ENCODE measurements at places on chromosomes 7 and 10.

DNA sequence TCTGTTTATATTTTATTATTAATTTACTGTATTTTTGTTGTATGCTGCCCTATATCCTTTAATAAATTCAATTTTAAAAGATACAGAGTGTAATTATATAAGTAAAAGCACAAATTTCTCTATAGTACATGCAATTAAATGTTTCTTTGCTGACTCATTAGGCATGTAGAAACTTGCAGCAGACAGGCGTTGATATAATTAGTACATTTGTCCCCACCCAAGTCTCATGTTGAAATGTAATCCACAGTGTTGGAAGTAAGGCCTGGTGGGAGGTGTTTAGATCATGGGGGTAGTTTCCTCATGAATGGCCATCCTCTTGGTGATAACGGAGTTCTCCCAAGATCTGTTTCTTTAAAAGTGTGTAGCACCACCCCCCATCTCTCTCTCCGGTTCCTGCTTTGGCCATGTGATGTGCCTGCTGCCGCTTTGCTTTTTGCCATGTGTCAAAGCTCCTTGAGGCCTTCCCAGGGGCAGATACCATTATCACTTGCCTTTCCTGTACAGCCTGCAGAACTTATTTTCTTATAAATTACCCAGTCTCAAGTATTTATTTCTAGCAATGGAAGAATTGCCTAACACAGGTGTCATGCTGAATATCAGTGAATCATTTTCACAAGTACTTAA lies 63.7 kb downstream of the TSPAN12 start:
- no peaks in the 10 kb centered on the region for H3K27me3 ChIP-seq
- no peaks in the 10 kb centered on the region for H3K4me1 ChIP-seq
- no peak for DNase-seq
- H3K27ac ChIP-seq, result no peak overlapping the region

DNA sequence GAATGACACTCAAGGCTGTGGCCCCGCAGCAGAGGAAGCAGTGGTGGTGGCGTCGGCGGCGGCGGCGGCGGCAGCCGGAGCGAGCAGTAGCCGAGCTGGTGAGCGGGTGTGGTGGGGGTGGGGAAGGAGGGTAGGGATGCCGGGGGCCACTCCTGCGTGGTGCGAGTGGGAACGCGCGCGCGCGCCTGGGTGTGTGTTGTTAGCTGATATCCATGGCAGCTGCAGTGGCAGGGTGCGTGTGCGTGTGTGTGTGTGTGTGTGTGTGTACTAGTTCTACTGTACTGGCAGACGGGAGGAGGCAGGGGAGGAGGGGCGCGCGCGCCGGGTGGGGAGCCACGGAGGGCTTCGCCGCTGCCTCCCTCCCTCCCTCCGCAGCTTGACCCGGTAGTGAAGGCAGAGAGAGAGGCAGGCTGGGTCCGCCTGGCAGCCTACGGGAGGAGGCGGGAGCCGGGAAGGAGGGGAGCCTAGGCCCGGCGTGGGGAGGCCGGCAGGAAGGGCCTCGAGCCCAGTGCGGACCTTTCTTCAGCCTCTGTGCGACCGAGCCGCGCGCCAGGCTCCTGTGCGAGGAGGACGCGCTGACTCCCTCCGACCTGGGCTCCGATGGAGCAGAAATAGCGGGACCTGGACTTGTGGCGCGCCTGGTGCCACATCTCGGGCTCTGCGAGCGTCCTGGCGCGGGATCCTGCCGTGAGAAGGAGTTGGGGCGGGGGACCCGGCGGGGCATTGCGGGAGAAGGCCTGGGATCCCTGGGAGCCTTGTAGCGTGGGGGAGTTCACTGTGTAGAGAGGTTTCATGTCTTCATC lies at the start of gene MAGI2:
Gene MAGI2 (minus strand): TSS at position 110 of the 803 bp plus-strand sequence. CDS start 347 bp downstream, outside the sequence.
- peak; percentile 59 for DNase-seq
- peak within 1 kb of the TSS; percentile 64 for H3K4me3 ChIP-seq
- peaks cover 6% of the 10 kb centered on the region for H3K4me1 ChIP-seq
- H3K36me3 ChIP-seq, result no peaks in the 10 kb centered on the region

DNA sequence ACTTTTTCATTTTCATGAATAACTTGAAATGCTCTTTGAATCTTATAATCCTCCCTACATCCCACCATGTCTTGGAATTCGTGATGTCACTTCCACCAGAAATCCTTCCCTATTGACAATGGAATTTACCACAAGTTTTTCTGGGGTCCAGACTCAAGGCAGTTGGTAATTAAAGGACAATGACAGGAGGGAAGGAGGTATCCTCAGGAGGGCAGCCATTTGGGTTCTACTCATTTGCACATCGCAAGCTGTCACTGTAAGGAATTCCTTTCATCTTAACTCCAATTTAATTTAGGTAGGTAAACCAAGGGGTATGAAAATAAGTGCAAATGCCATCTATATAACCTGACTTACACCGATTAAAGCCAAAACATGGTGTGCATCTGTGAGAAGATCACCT lies 21.9 kb downstream of the LRRC17 start:
- H3K4me1 ChIP-seq, result no peaks in the 10 kb centered on the region
- DNase-seq, result no peak
- no peaks in the 10 kb centered on the region for H3K27me3 ChIP-seq
- H3K36me3 ChIP-seq, result no peaks in the 10 kb centered on the region
- H3K27ac ChIP-seq, result peak overlapping the region; percentile 40

- no peaks in the 10 kb centered on the region for H3K4me1 ChIP-seq
- no peak for DNase-seq
- no peaks in the 10 kb centered on the region for H3K36me3 ChIP-seq
- H3K27me3 ChIP-seq, result no peaks in the 10 kb centered on the region
- H3K4me3 ChIP-seq, result no peak overlapping the region
Measured at GRCh38 chr10:71423250-71423649, 26.5 kb downstream of the CDH23 start.

DNA sequence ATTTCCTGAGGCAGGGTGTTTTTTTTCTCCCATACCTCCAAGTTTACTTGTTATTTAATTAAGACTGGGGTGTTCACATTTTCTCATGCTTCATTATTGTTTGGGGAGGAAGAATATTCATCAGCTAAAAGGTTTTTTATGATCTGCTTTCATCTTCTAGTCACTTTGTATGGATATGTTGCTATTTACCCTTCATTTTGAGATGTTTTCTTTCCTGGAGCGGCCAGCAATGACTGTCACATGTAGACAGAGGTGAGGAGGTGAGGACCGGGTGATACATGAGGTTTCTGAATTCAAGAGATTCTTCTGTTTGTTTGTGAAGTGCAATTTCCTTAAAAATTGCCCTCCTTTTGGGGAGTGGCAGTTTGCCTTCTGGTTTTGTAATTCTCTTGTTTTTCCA lies 261.8 kb upstream of the BMPER start:
- H3K27me3 ChIP-seq, result no peaks in the 10 kb centered on the region
- H3K36me3 ChIP-seq, result no peaks in the 10 kb centered on the region
- no peak for DNase-seq
- no peaks in the 10 kb centered on the region for H3K4me1 ChIP-seq

DNA sequence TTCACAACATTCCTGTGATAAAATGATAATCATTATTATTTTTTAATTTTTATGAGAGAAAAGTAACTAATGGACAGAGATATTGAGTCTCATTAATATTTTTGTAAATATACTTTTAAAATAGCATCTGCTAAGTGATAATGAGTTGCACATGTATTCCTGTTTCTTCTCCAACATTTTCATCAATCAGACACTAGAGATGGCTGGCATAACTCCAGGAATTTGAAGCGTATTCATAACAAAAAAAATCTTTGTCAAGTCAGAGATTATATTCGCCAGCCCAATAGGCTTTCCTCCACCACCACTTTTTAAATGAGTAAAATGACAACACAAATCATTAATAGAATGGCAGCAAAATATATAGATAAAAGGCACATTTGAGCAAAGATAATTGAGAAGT lies 524.0 kb upstream of the KCND2 start:
- no peak overlapping the region for H3K4me3 ChIP-seq
- no peaks in the 10 kb centered on the region for H3K27me3 ChIP-seq
- H3K36me3 ChIP-seq, result no peaks in the 10 kb centered on the region
- no peak for DNase-seq
- no peaks in the 10 kb centered on the region for H3K4me1 ChIP-seq
- no peak overlapping the region for H3K27ac ChIP-seq

DNA sequence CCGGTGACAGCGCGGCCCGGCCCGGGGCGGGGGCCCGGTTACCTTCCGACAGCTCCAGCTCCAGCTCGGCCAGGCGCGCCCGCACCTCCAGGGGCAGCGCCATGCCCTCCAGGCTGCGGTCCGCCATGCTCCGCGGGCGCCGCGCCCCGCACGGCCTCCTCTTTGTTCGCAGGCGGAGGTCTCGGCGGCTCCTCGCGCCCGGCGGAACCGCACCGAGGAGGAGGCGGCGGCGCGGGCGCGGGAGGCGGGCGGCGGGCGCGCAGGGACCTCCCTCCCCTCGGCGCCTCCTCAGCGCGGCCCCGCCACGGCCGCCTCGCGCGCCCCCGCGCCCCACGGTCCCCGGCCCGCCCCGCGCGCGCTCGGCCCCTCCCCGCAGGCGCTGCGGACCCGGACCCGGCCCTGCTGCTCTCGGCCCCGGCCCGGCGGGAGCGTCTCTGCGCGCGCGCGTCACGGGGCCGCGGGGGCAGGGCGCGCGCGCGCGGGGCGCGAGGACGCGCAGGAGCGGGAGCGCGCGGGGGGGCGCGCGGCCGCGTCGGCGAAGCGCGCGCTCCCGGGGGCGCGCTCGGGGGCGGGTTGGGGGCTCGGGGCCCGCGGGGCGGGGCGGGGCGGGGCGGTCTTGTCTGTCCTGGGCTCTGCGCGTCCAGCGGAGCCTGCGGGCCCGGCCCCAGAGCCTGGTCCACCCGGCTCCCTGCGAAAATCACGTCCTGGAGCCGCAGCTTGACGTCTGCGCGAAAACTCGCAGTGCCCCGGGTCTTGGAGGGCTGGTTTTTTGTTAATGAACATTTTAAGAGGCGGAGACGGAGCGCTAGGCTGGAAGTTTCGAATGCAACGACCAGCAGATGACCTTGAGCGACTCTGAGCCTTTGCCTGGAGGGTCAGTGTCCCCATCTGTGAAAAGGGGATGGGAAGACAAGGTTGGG lies at the start of gene DIP2C:
Gene DIP2C (minus strand): TSS at position 217 of the 920 bp plus-strand sequence. CDS start 90 bp downstream, at position 127.
- H3K27ac ChIP-seq, result peak within 1 kb of the TSS; percentile 91
- no peaks in the 10 kb centered on the region for H3K36me3 ChIP-seq
- DNase-seq, result no peak
- H3K27me3 ChIP-seq, result no peaks in the 10 kb centered on the region

- DNase-seq, result no peak
- H3K36me3 ChIP-seq, result no peaks in the 10 kb centered on the region
- no peak overlapping the region for H3K4me3 ChIP-seq
- no peak overlapping the region for H3K27ac ChIP-seq
Measured at GRCh38 chr10:120573355-120573754, 116.3 kb downstream of the PLPP4 start.

DNA sequence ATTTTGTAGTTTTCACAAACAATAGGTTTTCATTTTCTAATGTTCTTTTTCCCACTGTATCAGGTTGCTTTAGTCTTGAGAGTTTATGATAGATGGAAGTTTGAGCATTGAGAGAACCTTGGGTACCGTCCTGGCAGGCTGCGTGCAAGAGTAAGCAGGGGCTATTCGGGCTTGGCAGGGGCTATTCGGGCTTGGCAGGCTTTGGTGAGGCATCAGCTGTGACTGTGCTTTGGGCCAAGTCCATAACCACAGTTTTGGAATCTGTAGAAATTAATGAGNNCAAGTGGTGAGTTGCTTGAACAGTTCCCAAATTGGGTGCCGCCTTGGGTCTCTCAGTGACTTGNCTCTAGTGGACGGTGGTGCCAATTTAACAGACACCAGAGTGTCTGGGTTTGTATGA lies 424.6 kb downstream of the PAXIP1 start:
- DNase-seq, result no peak
- no peaks in the 10 kb centered on the region for H3K36me3 ChIP-seq
- H3K27ac ChIP-seq, result no peak overlapping the region
- H3K4me3 ChIP-seq, result no peak overlapping the region

GRCh38 chr7:123879628-123880027 lies 34.7 kb downstream of the HYAL4 start:
- no peaks in the 10 kb centered on the region for H3K27me3 ChIP-seq
- H3K4me1 ChIP-seq, result no peaks in the 10 kb centered on the region
- no peak overlapping the region for H3K4me3 ChIP-seq
- no peak overlapping the region for H3K27ac ChIP-seq

DNA sequence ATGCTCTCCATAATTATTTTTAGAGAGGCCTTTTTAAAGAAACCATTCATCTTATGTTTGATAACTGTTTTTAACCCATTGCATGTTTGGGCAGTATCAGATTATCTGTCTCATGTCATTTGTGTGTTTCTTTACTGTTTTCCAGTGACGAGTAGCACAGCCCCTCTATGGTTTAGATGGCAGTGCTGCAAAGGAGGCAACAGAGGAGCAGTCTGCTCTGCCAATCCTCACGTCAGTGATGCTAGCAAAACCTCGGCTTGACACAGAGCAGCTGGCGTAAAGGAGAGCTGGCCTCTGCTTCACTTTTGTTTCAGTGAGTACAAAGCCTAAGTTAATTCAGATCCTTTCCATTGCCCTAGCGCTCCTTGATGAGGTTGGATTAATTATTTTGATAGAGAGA lies 80.4 kb upstream of the GARIN1A start:
- no peak for DNase-seq
- H3K36me3 ChIP-seq, result no peaks in the 10 kb centered on the region
- no peak overlapping the region for H3K4me3 ChIP-seq
- H3K27ac ChIP-seq, result no peak overlapping the region
- H3K27me3 ChIP-seq, result no peaks in the 10 kb centered on the region
- no peaks in the 10 kb centered on the region for H3K4me1 ChIP-seq

All from breast epithelium (tissue), 4 donors.